ENCODE measurements at places on chromosomes 2 and 18. TPM values are rescaled to one million over a fixed set of nuclear protein-coding genes. Genes with fewer than 3 reads are reported as not detected.

DNA sequence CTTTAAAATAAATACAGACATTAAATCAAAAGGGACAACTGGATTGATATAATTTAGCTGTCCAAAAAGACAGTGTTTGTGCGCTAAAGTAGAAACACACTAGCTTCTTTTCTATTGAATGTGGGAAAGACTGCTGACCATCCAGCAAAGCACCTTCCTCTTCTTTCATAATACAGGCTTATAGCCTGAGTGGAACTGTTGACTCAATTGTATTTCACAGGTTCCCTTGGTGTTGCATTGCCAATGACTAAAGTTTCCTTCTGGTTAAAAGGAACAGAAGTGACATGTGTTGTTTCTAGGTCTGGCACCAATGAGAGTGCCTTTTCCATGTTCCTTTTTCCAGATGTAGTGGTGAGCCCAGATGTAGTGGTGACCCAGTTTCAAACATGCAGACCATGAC, 412.3 kb downstream of the RNF144A start:
- no peak for DNase-seq

DNA sequence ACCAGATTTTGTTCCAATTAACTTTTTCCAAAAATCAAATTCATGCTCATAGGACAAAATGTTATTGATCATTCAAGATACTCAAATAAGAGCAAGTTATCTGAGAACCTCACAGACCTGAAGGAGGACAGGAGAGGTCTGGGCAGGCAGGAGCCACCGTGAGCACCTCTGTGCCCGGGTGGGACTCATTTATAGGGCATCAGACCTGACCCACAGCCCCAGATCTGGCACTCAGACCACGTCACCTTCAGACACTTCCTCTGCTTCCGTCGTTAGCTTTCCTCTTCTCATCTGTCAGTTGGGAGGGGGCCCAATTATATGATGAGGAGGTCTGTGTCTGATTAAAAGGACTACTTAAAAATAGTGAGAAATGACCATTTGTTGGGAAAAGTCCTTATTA, 169.4 kb downstream of the EIPR1 start:
- DNase-seq = no peak

- no peak for DNase-seq
Observed at GRCh38 chr2:237509151-237509550, 22.1 kb downstream of the MLPH start.

DNA sequence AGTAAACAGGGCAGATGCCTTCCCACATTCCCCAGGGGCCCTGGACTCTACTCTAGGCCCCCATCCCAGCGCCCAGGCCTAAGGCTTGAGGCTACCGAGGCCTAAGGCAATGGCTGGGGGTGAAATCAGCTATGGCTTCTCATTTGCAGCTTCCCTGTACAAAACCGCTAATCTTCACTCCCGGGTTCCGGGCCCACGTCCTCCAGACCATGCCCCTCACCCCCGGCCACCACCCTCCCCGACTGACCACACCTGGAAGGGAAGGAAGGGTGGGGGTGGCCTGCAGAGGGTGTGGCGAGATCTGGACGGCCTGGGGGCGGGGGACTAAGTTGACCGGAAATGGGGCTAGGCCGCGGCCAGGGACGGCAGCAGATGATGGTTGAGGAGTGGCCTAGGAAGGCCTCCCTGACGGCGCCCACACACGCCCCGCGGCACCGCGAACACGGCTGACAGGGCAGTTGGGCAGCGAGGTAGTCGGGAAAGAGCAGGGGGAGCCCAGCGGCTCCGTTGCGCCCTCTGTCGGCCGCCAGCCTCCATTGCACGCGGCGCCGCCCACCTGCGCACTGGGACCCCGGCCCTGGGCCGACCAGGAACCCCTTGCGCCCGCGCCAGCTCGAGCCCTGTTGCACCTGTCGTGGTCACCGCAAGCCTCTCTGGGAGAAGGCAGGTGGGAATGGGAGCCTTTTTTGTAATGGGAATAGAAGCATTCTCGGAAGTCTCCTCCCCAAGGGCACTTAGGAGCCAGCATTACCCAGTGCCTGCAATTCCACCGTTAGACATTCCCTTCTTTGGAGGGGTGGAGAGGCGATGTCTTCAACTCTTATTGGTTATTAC, 117.1 kb upstream of the STPG4 start:
- DNase-seq = peak; percentile 80

DNA sequence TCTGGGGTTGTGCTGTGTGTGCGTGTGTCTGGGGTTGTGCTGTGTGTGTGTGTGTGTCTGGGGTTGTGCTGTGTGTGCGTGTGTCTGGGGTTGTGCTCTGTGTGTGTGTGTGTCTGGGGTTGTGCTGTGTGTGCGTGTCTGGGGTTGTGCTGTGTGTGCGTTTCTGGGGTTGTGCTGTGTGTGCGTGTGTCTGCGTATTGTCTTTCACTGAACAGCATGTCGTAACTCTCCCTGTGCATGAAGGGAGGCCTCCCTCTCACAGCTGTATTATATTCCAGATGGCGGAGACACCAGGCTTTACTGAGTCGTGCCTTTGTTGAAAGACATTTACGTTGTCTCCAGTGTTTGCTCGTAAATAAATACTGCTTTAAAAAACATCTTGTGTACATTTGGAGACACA, 5.9 kb downstream of the ACKR3 start:
- no peak for DNase-seq

DNA sequence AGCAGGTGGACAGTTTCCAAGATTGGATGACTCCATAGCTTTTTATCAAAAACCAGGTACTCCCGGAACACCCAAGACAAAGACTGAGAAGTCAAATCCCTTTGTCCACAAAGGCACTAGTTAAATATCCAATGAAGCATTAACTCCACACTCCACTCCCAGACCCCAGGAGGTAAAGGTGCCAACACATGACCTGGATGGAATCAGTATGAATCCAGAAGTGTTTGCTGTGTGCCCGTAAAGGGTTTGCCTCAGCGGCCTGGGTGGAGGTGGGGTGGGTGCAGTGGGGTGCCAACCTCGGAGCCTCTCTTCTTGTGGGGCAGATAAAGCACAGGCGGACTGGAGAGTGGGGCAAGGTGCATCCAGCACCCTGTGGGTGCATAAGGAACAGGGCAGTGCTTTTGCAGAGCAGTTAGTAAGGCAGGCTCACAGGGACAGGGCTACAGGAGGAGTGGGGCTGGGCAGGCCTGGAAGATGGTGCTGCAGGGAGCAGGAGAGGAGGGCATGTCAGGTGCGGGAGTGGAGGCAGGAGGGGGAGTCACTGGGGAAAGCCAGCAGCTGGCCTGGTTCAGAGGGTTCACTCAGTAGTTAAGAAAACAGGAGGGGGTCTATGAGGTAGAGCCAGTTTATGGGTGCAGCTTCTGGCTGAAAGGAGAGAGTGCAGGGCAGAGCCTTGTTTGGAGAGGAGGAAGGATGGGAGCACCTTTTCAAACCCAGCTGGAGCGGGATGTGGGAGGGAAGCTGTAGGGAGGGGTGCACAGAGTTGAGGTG, 208.4 kb upstream of the SMAD2 start:
- no peak for DNase-seq

DNA sequence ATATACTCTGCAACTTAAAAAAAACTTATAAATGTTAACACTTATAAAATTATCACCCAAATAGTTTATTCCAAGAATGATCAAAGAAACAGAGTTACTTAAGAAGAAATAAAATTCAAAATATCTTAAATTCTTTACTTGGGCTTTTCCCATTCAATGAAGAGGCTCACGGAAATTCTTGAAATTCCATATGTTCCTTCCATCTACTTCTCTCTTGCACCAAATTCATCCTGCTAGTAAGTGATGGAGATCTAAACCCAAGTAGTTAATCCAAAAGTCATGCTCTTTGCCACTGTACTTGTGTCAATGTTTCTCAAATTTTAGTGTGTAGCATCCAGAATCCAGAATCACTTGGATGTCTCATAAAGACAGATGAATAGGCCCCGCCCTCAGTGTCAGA, 465.9 kb downstream of the TXNL1 start:
- DNase-seq = no peak

- DNase-seq = peak; percentile 31
Observed at GRCh38 chr2:220935789-220936321, 636.2 kb downstream of the EPHA4 start.

GRCh38 chr2:109266496-109266895, 137.5 kb downstream of the SH3RF3 start:
- DNase-seq = peak; percentile 19

DNA sequence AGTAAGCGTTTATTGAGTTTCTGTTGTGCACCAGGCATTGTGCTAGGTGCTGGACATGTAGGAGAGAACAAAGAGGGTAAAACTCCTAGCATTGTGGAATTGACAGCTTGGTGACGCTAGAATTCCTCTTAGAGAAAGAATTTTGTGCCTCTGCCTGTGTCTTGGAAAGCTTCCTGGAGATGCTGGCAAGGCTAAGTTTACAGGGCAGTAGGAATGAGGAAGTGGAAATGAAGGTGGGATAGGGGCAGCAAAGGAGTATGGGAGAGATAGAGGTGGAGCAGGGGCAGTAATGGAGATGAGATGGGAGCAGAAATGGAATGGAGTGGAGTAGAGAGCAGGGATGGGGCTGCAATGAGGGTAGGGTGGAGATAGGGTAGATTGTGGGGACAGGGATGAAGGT, 29.8 kb downstream of the GPR39 start:
- no peak for DNase-seq

DNA sequence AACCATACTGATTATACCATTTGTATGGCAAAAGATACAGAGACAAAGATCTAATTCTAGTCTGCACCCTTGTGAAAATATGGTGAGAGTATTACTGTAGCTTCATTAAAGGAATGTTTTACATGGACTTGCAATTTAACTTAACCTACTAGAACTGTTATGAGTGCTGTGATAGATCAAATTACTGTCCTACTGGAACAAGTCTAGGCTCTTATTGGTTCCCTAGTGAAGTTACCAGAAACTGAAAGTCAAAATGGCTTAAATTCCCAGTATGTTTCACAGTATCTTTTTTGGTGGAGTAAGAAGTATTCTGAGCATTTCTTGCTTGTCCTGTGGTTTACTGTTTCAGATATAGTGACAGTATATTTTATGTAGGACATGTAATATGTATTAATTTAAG, 3.8 kb upstream of the TBR1 start:
- no peak for DNase-seq

- DNase-seq = no peak
Observed at GRCh38 chr18:384897-385296, 115.6 kb downstream of the COLEC12 start.

GRCh38 chr2:132278267-132278666, 116.5 kb upstream of the ANKRD30BL start:
- no peak for DNase-seq

DNA sequence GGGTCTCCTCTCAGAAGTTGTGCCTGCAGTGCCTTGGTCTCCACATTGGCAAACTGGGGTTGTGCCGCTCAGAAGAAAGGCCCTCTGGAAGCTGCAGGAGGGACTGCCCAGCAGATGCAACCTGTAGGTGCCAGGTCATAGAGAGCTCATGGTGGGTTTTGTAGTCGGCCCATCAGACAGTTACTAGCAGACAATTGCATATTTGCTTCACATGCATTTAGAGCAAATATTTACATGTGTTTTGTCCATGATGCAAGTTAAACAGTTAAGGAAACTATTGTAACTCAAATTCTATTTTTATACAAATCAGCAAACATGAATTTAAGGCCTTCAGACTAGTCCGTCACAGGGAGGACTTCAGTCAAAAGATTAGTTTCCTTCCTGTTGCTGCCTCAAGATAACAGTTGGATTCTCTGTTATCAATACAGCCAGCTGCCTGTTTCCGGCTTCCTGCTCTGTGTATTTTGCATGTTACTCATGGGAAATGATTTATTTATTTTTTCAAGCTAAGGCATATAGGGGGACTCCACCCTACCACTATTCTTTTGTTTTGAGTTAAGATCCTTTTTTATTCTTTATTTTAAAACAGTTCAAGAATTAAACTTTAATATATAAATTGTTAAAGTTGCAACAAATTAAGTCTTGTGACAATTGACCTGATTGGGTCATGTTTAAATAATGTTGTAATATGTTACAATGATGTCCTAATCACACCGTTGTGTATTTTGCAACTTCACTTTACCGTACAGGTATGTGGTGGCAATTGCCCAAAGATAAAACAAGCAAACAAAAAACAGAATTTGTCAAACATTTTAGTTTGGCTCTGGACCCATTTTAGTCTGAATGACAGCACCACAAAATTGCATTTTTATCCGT, 133.5 kb downstream of the SPTBN1 start:
- DNase-seq = no peak

DNA sequence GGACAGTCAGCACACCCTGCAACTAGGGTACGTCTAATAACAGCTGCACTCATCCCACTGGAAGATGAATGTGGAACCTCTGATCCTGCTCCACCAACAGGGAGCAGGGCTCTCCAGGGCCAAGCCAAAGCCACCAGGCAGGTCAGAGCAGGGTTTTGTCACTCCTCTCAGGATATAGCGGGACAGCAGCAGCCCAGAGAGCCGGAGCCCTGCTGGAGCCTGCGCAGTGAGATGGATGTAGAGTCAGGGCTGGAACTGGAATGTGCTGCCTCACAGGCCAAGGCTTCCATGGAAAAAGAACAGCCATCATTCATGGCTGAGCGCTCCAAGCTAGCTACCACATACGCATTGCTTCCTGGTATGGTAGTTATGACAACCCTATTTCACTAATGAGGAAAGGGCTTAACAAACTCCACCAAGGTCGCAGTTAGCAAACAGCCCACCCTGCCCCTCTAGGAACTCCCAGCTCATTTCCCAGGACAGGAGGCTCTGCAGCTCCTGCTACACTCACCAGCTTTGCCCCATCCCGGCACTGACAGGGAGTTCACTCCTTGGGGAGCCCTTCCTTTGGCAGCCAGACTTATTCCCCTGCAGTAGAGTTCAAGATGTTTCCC, 85.2 kb downstream of the HS1BP3 start:
- no peak for DNase-seq

- DNase-seq = no peak
Observed at GRCh38 chr2:126715576-126716406, 59.8 kb downstream of the GYPC start.

The TMEM247 gene
- polyA plus RNA-seq = not detected

The ATP9B gene
- polyA plus RNA-seq = 7.4 TPM

The CD8B2 gene
- polyA plus RNA-seq = not detected

The RGPD5 gene
- 9.4 TPM for polyA plus RNA-seq

The IWS1 gene
- polyA plus RNA-seq = 46.5 TPM

The NEU2 gene
- not detected for polyA plus RNA-seq

The HOXD4 gene
- 0.19 TPM for polyA plus RNA-seq

Measured in heart left ventricle (tissue), 16 donors.